ENCODE measurements at places on chromosomes 1 and 21.

- no peak for DNase-seq
Measured at GRCh38 chr1:174428033-174428432, 19.7 kb upstream of the GPR52 start.

DNA sequence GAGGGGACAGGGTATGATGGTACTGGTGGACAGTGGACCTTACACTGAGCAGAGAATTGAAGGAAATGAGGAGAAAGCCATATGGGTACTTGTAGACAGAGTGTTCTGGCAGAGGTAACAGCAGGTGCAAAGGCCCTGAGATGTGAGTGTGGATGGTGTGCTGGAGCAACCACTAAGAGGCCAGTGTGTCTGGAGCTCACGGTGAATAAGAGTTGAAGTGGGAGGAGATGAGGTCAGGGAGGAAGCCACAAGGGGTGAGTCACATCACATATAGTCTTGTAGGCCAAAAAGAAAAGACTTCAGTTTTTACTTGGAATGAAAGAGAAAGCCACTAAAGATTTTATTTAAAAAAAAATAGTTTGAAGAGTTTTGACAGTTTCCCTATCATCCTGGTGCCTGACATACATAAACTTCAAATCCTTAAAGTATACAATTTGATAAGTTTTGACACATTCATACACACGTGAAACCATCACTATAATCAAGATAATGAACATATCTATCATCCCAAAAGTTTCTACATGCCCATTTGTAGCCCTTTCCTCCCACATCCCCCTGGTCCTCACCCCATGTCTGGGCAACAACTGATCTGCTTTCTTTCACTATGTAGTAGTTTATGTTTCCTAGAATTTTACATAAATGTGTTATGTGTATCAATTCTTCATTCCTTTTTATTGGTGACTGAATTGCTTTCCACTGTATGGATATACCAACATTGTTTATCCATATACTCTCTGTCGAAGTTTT, 148.4 kb downstream of the GPATCH2 start:
- DNase-seq: no peak

DNA sequence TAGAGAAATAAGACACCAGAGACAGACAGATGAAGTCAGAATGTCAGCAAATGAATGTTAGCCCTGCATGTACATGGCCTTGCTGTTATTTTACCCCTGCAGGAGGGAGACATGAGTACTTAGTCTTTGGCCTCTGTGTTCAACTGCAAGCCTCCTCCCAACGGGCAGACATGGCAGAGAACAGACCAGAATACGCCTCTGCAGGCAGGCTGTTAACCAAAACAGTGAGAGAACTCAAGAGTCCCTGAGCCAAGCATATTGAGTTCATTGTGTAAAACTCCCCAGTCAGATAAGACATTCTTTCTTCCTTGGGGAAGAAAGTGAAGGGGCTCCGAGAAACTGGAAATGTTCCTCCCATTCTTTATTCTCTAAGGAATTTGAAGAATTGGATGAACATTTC, 150.9 kb downstream of the PHTF1 start:
- DNase-seq: no peak

DNA sequence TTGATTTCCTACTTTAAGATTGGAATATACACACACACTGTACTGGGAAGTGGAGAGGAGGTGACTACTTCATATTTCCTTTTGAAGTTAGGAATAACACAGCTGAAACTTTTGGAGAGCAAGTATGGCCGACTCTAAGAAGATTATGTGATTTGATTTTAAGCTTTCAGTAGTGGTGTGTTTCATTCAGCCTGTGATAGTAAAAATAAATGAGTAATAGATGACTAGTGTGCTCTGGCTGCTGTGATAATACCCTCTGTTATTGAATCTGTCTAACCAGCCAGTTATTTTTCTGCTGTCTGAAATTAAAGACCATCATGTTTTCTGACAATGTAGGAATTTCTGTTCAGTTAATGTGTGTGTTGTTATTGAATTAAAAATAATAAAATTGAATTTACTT, 48.3 kb downstream of the CTTNBP2NL start:
- no peak for DNase-seq

GRCh38 chr21:37176716-37177115, 90.4 kb downstream of the VPS26C start:
- DNase-seq: no peak

DNA sequence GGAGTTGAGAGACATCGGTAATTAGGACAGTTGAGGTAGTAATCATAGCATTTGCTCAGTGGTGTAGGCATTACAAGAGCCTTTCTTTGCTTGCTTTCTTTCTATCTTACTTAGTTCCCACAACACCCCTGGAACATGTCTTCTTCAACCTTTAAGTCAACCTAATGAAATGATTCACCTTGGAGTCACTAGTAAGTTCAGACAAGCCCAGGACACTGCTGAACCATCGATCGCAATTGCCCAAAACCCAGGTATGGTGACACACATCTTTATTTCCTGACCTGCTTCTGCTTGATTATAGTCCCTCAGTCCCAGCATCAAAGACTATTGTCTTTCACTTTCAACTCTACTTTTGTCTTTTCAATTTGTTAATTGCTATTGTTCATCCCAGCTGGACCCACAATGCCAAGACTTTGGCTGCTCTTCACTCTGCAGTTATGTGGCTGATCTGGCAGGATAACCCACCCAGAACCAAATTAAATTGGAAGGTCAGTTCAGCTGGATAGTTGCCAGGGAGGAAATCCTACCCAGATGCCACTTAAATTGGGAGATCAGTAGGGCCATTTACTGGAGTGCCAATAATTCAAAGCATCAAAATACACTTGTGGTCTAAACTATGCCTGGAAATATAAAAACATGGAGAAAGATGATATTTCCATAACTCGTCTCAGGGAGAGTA, 272.9 kb downstream of the RWDD3 start:
- DNase-seq: no peak

GRCh38 chr1:23867542-23867894, 572 bp downstream of the FUCA1 start:
- no peak for DNase-seq

DNA sequence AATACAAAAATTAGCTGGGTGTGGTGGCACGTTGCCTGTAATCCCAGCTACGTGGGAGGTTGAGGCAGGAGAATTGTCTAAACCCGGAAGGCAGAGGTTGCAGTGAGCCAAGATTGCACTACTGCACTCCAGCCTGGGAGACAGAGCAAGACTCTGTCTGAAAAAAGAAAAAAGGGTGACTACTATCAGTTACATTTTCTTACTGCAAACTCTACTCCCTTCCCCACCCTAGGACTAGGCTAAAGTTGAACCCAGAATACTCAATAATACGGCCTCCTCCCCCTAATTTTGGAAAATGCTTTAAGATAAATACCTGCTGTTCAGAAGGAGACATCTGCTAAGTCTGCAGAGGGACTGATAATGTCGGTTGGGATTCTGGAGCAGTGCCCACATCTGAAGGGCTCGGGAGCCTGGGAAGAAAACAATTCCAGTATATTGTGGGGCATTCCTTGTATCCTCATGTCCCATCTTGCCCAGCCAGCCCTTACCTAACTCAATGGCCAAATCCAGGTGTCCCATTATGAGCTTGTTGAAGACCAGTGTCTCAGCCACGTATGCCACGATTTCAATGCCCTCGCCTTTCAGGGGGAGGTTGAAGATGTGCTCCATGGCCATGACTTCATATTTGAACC, 89.7 kb downstream of the ADCY10 start:
- DNase-seq: no peak

- no peak for DNase-seq
Measured at GRCh38 chr1:5239911-5240310, 585.5 kb downstream of the AJAP1 start.

- no peak for DNase-seq
Measured at GRCh38 chr1:17089506-17089905, 29.7 kb downstream of the PADI2 start.

DNA sequence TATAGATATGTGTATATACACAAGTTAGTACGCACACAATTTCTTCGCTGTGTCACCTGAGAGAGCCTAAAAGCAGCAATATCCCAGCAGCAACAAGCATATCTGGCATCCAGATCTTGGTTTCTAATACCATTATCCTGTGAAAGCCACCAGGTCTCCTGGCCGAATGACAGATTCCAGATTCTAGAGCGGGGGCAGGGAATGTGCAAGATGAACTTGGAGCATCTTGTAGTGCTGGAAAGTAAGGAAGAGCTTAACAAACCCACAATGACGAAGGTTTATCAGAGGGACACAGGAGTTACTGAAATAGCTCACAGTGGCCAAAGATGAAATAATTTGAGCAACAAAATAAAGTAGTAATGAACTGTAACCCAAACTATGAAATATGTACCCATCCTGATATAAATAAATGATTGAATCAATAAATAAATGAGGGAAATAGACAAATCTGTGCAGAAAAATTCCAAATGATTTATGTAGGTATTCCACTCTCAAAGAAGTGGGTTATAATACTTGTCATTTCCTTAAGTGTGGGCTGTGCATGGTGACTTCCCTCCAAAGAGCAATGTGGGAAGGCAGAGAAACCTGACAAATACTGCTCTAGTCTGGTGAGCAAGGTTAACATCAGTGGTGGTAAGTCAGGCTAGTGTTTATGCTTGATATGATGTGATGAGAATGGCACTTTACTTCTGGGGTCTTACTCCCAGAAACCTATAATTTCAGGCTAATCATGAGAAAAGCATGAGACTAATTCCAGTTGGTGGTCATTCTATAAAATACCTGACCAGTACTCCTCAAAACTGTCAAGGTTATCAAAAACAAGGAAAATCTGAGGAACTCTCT, 67.9 kb downstream of the LRRC8D start:
- DNase-seq: no peak

DNA sequence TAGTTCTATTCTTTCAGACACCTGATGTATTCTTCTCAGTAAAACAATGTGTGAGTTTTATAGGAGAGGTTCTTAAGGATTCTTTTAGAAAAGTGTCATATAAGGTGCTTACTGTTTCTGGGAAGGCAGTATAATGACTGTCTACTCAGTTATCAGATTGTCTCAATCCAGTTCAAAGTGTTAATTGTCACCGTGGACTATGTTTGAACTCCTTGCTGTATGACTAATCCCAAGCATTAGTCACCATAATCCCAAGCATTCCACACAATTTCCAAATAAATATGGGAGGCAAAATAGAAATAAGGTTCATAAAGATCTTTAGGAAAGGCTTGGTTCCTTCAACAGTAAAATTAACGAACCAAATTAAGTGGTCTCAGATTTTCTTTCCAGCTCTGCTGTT, 342.1 kb upstream of the NR5A2 start:
- DNase-seq: no peak

DNA sequence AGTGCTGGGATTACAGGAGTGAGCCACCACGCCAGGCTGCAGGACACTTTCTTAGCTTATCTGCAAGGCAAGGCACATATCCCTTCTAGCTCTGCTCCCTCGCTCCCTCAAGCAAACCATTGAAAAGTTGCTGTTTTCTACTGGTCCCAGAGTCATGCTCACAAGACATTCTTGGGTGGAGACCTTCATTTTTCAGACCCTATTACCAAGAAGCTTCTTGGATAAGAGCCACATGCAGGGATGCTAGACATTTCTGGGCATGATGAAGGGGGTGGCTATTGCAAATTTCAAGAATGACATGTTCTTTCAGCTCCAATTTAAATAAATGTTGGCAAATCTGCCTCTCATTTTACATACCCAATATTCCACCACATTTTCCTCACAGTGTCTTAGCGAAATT, 33.9 kb downstream of the CAPN9 start:
- no peak for DNase-seq

DNA sequence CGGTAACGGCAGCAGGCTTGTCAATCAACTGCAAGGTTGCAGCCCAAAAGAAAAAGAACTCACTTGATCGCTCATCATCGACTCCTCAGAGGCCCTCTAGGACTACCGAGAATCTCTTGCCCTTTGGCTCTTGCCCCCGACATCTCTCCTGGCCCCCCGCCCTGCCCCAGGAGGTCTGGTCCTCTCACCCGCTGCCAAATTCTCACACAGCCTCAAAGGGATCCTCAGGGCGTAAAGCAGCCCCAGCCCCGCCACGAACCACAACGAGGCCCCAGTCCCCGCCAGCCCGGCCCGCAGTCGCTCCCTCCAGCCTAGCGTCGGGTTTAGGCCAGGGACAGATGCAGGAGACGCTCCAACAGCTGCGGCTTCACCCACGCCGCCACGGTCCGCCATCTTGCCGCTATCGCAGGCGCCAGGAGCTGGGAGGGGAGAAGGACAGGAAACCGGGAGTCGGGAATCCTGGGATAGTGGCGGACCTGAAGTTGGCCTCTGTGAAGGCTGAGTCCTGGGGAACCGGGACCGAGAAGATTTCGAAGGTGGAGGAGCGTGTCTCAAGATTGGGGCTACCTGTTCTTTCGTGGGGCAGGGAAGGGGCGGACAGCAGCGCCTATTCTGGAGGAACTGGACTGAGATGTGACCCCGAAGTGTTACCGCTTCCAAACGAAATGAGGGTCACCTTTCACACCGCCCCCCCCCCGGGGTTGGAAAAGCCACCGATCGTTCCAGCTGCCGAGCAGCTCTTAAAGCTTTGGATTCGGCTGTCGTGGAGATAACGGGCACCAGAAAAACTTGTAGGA, at the start of gene ST7L:
Gene ST7L (minus strand): TSS at position 421 of the 797 bp plus-strand sequence. CDS start 28 bp downstream, at position 393.
- DNase-seq: peak; percentile 83

- DNase-seq: no peak
Measured at GRCh38 chr1:32116531-32116930, 8.7 kb downstream of the KPNA6 start.

- DNase-seq: no peak
Measured at GRCh38 chr1:84782881-84783280, 92.6 kb upstream of the SSX2IP start.

GRCh38 chr1:230123280-230124185, 56.5 kb downstream of the GALNT2 start:
- no peak for DNase-seq

DNA sequence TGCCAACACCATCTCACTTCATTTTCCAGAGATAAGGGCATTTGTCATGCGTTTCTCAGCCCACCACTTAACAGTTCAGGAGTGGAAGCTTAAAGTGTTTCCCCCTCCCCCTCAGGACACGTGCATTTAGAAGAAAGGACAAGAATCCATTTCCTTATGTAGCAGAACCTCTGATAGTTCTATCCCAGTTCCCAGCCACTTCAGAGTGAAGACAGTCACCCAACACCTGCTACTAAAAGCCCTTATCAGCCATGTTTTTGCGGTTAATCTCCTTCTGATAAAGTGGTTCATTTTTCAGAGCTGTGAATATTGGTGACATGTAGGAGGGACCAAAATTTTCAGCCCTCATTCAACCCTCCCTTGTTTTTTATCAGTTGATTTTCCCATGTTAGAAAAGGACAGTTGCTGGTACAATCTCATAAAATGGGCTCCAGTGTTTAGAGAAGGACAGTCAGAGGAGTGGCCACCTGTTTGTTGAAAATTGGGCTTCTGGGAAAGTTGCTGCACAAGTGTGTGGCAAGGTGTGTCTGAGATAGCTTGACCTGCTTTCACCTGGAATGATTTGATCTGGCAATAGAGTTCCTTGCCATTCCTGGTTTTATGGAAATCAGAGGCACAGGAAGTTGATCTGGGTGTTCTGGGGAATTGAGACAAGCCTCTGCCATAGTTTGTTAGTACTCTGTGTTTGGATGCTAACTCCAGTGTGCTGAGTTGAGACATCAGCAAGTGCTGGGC, 114.0 kb downstream of the PPP1R12B start:
- DNase-seq: no peak

- no peak for DNase-seq
Measured at GRCh38 chr1:17318262-17318661, 10.3 kb downstream of the PADI4 start.

Data from D341Med (cell line).